NCI-H1417 (cell line): ENCODE measurements at places on chromosomes 3 and 15.

- no peak for DNase-seq
These were observed 219.3 kb upstream of the COL8A1 start for GRCh38 chr3:99419116-99419515.

DNA sequence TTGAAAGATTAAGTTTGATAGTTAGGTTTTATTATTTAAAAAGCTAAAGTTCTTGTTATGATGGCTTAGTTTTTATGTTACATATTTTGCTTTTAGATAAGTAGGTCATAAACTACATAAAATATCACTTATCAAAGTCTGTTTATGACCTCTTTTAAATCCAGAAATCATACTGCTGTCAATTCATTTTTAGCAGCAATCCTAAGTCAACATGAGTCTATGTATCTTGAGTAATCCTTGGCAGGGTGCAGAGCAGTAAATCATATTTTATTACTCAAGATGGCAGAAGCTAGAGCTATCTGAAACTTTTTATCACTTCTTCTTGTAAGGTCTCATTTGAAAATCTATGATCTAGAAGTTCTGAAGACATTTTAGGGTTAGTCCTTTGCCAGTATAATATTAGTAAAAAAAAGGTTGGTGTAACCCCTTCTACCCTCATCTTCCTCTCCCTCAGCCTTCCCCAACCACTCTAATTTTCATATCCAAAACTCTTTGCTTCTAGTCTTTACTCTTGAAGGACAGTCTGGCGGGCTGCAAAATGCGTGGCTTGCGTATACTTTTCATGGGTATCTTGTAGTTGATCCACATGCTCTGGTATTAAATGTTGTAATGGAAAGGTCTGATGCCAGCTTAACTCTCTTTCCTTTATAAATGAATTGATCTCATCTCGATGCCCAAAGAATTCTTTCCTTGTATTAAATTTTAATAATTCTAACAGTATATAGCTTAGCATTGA, 134.0 kb upstream of the THRB start:
- DNase-seq, result no peak

- no peak for DNase-seq
These were observed 11.1 kb downstream of the RYK start for GRCh38 chr3:134239538-134239937.

- DNase-seq, result no peak
These were observed 110.0 kb downstream of the EPHB1 start for GRCh38 chr3:134904776-134905646.

GRCh38 chr15:88506628-88507027, 39.1 kb downstream of the MRPS11 start:
- DNase-seq, result no peak

GRCh38 chr3:108407886-108408285, 102.5 kb downstream of the MYH15 start:
- DNase-seq, result no peak

DNA sequence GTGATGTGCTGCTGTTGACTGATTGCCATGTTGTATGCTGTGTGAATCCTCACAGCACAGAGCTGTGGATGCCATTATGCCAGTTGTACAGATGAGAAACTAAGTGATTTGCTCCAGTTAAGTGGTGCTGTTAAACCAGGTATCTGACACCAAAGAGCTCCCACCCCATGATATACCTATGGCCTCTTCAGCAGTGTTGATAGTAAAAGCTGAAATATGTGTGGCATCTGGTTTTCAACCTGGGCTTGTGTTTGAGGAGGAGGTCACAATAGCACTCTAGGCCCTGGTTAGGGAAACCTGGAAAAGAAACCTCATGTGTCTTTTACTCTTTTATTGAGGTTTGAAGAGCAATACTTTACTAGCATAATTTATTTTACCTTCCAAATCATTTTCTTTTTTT, 21.4 kb downstream of the RAD54L2 start:
- no peak for DNase-seq

- DNase-seq, result no peak
These were observed 264.2 kb downstream of the NFKBIZ start for GRCh38 chr3:102113421-102114041.

GRCh38 chr15:68259883-68260282, 17.7 kb upstream of the FEM1B start:
- DNase-seq, result peak; percentile 6

- no peak for DNase-seq
These were observed 118.5 kb downstream of the MFSD1 start for GRCh38 chr3:158920371-158920770.

- DNase-seq, result no peak
These were observed 245.6 kb upstream of the LRTM1 start for GRCh38 chr3:55173504-55173903.

DNA sequence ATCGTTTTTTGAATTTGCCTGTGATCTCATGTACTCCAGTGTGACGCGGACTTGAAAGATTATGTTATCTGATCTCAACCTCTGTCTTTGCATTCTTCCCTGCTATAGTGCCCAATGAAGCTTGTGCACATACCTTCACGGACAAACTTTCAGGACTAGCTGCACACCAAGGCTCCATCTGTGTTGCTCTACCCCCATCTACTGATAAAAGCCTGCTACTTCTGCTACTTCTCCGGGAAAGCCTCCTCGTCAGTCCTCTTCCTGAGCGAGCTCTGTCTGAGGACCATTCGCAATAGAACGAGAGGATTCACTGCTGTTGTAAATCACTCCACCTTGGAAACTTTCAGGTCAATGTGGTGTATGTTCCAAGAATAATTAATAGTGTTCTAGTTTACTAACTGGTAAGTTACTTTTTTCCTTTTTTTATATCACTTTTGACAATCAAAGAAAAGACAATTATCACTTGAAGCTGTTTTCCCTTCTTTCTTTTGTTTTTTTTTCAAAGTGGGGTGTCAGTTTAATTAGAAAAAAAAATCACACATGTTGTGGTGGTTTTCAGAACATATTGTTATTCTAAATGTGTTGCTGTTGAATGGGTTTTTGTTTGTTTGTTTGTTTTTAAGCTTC, 217.6 kb downstream of the ARRDC4 start:
- peak; percentile 89 for DNase-seq

- no peak for DNase-seq
These were observed 62.4 kb downstream of the ARIH1 start for GRCh38 chr15:72536506-72536905.

GRCh38 chr3:194083637-194084224, 52.2 kb upstream of the HES1 start:
- no peak for DNase-seq

DNA sequence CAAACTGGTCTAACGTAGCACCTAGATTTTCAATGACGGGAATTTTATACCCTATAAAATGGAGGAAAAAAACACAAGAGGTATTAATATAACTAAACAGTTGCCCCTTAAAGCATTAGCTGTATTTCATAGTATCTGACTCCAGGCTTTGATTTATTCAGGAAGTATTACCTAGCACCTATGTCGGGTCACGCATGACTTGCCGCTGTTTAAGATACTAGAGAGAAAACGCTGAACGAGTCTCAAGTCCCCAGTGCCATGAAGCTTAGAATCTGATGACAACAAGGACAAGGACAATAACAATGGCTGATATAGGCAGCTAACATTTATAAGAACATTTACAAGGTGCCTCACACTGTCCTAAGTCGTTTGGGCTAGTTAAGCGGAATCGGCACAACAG, 1.9 kb downstream of the SNRPA1 start:
- no peak for DNase-seq

- DNase-seq, result no peak
These were observed 289.7 kb upstream of the ADAMTS9 start for GRCh38 chr3:64977308-64978100.

GRCh38 chr3:146184241-146185015, 23.4 kb upstream of the PLOD2 start:
- no peak for DNase-seq

GRCh38 chr3:187725653-187726370, 19.5 kb downstream of the BCL6 start:
- no peak for DNase-seq

GRCh38 chr3:123054931-123055330, 11.9 kb upstream of the PDIA5 start:
- no peak for DNase-seq
